Endothelial cell (in vitro differentiated cells): ENCODE measurements at places on chromosomes 11 and 22. TPM values are rescaled to one million over a fixed set of nuclear protein-coding genes. Genes with fewer than 3 reads are reported as not detected.

DNA sequence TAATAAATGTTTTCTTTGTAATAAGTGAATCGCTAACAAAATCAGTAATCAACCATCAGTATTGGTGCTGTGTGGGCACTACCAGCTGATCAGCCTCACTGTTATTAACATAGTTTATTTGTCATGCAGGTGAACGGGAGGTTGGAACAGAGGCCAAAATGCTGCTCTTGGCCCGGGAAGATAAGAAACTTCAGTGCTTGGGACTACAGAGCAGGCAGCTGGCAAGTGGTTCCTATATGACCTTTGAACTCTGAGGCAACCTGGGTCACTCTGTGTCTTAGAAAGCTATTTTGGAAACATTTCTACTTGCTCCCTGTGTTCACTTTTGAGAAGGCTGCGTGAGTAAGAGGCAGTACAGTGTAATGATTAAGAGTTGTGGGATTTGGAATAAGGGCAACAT lies 36.5 kb upstream of the DNAJB13 start:
- DNase-seq, result no peak

DNA sequence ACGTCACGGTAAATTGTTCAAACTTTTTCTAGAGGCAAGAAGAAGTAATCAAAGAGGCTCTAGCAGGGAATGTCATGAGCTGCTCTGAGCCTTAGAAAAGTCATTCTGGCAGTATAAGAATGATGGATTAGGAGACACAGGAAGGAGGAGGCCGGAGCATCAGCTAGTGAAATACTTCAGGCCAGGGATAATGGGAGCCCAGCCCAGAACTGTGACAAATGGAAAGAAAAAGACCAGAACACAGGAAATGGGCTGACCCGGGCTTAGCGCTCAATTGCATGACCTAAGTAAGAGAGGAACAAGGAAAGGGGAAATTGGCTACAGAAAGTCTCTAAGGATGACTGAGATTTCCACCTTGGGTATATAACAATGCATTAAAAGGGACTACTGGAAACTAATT lies 108.6 kb downstream of the LARGE1 start:
- DNase-seq, result no peak

DNA sequence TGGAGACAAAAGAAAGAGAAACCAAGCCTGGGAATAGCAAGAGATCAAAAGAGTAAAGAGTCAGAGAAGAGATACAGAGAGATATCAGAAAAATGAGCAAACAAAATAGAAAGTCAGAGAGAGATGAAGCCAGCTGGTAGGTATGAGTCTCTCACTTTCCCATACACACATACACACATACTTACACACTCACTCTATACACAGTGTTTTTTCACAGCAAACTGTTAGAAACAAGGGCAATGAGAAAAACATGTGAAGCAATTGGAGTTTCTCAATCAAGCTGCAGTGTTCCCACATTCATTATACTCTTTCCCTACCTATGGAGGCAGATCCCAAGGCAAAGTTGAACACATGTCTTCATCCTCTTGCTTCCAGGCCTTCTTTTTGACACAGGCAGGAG lies 2.6 kb upstream of the NLRP10 start:
- no peak for DNase-seq

DNA sequence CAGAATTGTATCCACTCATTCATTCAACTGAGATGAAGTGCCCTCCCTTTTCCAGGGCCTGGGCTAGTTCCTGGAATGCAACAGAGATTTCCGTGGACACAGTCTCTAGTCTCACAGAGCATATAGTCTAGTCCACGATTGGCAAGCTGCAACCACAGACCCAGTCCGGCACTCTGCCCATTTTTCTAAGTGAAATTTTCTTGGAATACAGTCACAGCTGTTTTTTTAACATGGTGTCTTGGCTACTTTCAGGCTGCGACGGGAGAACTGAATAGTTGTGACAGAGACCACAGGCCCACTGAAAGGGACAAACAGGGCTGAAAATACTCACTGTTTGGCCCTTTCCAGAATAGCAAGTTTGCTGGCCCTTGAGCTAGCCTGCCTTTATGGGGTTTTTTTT lies 29.2 kb downstream of the ALG12 start:
- DNase-seq, result no peak

- no peak for DNase-seq
Measured at GRCh38 chr11:38593649-38594048, 1995.6 kb upstream of the RAG2 start.

DNA sequence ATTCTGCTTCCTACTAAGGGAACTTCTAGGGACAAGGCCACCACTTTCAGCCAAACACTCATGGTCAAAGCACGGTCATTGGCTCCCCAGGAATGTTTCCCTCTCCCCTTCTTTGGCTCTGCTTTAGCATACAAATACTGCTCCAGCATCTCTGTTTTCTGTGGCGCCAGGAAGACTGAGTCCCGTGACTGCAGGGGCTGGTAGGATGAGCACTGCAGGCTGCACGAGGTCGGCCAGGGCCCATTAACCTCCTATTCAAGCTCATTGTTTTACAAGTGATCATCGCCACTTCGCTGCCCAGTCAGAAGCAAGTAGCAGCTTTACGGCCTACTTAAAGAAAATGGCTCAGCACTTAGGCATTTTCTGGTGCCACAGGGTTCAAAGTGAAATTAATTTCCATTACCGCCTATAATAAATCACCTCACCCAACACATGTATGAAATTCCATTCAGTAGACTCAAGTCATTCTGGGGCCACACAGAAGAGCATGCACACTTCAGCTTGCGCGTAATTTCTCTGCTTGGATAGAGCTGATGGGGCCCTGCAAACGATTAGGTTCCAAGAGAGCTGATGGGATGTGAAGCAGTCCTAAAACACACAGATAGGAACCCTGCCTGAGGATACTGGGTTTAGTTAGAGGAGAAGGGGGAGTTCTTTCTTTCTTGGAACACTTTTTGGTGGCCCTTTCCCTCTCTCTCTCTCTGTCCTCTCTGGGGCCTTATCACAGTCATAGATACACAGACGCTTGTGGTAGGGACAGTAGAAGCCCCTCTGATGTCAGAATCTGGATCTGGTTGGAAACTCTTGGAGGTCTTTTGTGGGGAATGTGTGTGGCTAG lies 173.7 kb downstream of the KIF18A start:
- DNase-seq, result no peak

DNA sequence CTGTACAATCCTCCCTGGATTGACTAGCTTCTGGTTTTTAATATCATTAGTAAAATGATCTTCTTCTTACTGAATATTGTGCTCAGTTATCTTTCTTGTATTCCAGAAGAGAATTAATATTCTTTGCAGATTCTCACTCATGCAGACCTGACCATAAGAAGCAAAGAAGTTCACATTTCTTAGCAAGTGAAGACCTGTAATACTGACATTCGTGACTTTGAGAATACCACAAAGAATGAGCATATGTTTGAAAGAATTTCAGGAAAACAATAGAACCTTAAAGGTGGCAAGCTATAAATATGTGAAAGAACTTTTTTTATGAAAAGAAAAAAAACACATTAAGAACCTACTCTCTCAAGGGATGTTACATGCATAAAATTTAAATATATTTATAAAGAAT lies 371.6 kb downstream of the JRKL start:
- DNase-seq, result no peak

- no peak for DNase-seq
Measured at GRCh38 chr11:77776455-77776854, 44.1 kb downstream of the RSF1 start.

DNA sequence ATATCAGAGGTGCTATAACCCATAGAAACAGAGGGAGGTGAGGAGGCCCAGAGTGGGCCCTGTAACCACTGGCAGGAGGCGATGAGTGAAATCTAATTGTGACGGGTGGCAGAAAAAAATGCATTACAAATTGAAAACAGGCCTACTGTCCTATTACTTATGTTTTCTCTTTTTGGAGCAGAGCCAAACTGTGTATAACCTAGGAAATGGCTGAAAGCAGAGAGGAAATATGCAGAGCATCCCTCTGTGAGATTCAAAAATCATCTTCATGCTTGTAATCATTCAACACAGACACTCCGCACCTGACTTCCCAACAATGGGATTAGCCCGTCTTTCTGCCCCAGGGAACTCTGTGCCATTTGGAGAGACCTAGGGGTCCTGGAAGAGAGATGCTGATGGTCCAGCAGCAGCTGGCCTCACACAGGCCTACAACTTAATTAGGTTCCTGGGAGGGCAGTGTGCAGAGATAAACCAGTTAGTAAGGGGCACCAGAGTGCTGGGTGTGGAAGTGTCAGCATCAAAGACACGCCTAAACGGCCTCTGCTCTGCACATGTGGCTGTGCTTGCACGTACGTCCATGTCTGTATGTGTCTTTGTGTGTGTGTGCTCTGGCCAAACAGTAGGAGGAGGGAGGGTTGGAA lies 41.8 kb downstream of the MAP6 start:
- no peak for DNase-seq

DNA sequence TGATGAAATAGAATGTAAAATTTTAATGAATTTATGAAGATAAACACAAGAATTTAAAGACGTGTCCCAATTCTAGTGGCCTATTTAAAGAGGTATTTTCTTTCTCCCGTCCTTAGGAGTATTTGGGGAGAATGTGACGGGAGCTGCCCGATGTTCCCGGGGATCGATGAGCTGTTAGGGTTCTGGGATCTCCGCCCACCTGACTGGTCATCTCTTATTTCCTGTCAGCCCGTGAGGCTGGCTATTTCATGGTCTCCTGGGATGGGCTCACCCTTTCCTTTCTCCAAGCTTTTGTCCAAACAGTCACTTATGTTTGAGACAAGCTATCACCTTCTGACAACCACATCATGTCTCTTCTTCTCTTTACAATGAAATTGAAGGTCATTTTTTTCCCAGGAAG lies 16.9 kb upstream of the CLMP start:
- no peak for DNase-seq

DNA sequence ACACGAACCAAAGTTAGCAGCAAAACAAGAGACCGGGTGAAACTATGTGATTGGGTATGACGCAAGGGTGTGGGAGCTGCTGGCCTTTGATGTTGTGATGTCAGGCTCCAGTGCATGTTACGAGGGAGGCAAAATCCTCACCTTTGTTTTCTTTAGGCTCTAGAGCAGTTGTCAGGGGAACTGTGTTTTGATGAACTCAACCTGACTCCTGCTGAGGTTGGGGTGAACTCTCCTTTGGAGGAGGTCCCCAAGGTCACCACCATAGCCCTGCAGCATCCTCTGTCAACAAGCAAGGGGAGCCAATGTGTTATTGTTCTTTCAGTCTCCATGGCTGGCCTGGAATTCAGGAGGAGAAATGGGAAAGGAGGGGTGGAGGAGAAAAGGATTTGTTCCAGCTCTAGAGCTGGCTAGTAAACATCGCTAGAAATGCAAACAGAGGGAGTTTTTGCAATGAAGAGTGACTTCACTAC lies 33.8 kb downstream of the RASSF10 start:
- no peak for DNase-seq

DNA sequence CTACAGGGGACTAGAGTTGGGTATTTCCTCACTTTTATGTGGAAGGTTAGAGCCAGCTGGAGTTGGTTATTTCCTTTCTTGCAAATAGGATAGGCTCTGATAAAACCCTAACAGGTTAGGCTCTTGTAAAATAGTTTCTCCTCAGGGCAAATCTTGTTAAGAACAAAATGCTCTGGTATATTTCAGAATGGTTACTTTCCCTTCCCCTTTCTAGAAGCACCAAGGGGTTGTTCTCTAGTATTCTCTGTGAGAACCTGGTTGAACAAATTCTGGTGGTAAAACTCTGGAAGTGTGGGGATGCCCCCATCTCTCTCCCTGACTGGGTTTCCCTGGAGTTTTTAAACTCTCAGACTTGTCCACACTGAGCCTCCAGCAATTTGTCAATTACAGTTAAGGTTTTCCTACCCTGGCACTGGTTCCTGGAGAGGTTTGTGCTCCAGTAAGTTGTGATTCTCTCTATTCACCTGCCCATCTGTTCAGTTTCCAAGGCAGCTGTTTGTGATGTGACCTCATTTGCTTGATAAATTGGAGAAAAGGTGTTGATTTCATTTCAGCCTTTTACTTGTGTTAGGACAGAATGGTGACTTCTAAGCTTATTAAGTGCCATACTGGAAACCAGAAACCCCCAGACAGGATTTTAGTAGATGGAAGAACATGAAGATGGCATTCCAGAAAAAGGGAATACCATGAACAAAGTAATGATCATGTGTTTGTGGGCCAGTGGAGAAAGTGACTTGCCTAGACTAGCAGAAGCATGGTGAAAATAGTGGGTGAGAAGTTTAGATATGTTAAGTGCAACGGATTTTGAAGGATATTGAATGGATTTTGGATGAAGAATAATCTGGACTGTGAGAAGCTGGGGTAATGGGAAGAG lies 64.6 kb downstream of the EXT2 start:
- no peak for DNase-seq

The SCN3B gene
- 34.1 TPM for total RNA-seq

The CD151 gene
- total RNA-seq, result 49.6 TPM

The TENM4 gene
- 1.8 TPM for total RNA-seq

The SMTNL1 gene
- total RNA-seq, result 45.2 TPM

The MMP13 gene
- total RNA-seq, result not detected
